ENCODE measurements at places on chromosomes 7 and 10. TPM values are rescaled to one million over a fixed set of nuclear protein-coding genes. Genes with fewer than 3 reads are reported as not detected.

TRPV5 gene
- total RNA-seq = not detected

ABCC2 gene
- total RNA-seq = 0.75 TPM

ITPRID1 gene
- not detected for total RNA-seq

FAM221A gene
- 2.0 TPM for total RNA-seq

UFSP1 gene
- total RNA-seq = 9.9 TPM

EPHA1 gene
- total RNA-seq = 0.33 TPM

MSMB gene
- total RNA-seq = not detected

MUC3A gene
- total RNA-seq = under 0.01 TPM

PKD2L1 gene
- under 0.01 TPM for total RNA-seq

SPDYE8 gene
- total RNA-seq = not detected

SPDYE2 gene
- not detected for total RNA-seq

WDFY4 gene
- not detected for total RNA-seq
